Activated CD4-positive, alpha-beta memory T cell treated with anti-CD3 and anti-CD28 coated beads, Interleukin-2, amount 10 ng/mL, durations not matched to agents 7 days and 5 days (primary cell): ENCODE measurements at places on chromosomes 12 and 14. TPM values are rescaled to one million over a fixed set of nuclear protein-coding genes. Genes with fewer than 3 reads are reported as not detected.

The SIX4 gene
- total RNA-seq: 0.96 TPM

GRCh38 chr12:778615-779014 lies 26.2 kb downstream of the WNK1 start:
- peak overlapping the region; percentile 66 for H3K27ac ChIP-seq
- peaks cover 64% of the 10 kb centered on the region for H3K4me1 ChIP-seq
- DNase-seq: no peak

DNA sequence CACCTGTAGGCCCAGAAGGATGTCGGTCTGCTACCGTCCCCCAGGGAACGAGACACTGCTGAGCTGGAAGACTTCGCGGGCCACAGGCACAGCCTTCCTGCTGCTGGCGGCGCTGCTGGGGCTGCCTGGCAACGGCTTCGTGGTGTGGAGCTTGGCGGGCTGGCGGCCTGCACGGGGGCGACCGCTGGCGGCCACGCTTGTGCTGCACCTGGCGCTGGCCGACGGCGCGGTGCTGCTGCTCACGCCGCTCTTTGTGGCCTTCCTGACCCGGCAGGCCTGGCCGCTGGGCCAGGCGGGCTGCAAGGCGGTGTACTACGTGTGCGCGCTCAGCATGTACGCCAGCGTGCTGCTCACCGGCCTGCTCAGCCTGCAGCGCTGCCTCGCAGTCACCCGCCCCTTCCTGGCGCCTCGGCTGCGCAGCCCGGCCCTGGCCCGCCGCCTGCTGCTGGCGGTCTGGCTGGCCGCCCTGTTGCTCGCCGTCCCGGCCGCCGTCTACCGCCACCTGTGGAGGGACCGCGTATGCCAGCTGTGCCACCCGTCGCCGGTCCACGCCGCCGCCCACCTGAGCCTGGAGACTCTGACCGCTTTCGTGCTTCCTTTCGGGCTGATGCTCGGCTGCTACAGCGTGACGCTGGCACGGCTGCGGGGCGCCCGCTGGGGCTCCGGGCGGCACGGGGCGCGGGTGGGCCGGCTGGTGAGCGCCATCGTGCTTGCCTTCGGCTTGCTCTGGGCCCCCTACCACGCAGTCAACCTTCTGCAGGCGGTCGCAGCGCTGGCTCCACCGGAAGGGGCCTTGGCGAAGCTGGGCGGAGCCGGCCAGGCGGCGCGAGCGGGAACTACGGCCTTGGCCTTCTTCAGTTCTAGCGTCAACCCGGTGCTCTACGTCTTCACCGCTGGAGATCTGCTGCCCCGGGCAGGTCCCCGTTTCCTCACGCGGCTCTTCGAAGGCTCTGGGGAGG lies at the start of gene LTB4R:
Gene LTB4R (plus strand): TSS at position 857 of the 959 bp plus-strand sequence. CDS start 4,150 bp downstream, outside the sequence.
- peak within 1 kb of the TSS; percentile 96 for H3K27ac ChIP-seq
- peaks cover 75% of the 10 kb centered on the region for H3K4me1 ChIP-seq
- peak within 1 kb of the TSS; percentile 87 for H3K4me3 ChIP-seq
- peaks cover 69% of the 10 kb centered on the region for H3K36me3 ChIP-seq
- H3K27me3 ChIP-seq: no peaks in the 10 kb centered on the region

DNA sequence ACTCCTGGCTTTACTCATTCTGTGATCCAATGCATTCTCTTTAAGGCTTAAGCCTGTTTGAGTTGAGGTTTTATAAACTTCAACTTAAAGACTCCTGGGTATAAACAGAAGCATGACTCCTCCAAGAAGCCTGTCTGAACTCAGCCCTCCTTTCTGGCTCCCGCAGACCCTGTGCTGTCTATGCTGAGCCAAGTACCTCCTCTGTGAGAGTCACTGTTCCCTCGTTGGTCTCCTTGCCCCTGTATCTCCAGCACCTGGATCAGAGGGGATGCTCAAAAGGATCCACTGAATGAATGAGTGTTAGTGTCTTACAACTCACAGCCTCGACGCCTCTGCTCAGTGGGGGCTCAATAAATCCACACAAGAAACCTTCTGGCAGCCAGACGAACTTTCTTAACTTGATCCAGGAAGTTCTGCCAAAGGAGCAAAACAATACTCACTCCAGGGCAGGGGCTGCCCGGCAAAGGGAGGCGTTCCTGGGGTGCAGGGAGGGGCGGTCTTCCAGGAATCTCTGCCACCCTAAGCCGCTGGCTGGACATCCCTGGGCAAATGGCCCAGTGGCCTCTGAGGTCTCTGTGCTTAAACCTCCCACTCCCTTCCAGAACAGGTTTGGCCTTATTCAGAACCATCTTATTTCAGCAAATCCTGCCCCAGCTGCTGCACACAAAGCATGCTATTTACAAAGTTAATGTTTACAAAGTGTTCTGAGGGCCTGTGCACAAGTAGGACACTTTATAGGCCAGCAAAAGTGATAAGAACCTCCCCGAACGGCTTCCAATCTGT lies 32.9 kb downstream of the MAP1LC3B2 start:
- no peak overlapping the region for H3K4me3 ChIP-seq
- peaks cover 2% of the 10 kb centered on the region for H3K36me3 ChIP-seq
- no peak for DNase-seq
- peaks cover 33% of the 10 kb centered on the region for H3K4me1 ChIP-seq

DNA sequence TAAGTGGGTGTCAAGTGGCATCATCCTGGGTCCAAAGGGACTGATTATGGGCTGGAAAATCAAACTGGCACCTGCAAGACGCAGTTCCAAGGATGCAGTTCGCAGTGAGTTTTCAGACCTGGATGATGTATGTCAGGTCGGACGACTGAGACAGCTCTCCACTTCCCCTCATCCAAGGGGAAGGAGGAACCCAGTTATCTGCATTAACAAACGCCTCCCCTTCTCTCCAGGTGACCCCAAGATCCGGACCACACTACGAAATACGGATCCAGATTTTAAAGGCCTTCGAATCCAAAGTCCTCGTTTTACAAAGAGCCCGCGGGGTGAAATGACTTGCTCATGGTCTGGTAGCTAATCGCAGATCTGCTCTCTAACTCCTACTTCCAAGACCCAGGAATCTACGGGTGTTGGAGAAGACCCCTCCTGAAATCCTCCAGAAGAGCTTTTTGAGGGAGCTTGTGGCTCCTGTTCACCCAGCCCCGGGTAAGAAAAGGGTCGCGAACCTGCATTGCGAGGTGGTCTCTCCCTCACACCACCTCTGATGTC lies 460 bp upstream of the SYNE2 start:
- H3K27me3 ChIP-seq: peaks cover 8% of the 10 kb centered on the region
- peak overlapping the region; percentile 97 for H3K4me3 ChIP-seq
- DNase-seq: no peak
- peaks cover 39% of the 10 kb centered on the region for H3K4me1 ChIP-seq

DNA sequence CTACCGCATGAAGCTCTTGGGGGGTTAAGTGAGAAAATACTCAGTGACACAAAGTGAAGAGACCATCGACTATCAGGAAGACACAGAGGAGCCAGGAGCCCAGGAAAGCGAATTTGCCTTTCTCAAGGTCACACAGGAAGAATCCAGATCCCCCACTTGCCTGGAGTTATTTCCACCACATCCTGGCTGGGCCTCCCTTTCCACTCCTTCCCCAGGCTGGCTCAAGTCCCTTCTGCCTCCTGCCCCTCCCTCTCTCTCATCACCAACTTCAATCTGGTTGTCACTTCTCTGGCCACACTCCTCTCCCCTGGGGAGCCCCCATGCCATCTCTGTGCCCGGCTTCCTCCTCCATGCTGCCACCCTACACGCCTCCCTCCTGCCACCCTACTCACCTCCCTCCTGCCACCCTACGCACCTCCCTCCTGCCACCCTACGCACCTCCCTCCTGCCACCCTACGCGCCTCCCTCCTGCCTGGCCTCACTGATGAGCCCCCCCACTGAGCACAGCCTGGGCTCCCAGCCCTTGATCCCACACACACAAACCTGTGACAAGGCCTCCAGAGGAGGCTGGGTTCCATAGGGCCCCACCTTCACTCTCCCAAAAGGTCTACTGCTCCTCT lies 6.3 kb downstream of the SCNN1A start:
- H3K36me3 ChIP-seq: no peaks in the 10 kb centered on the region
- DNase-seq: no peak
- H3K27ac ChIP-seq: no peak overlapping the region
- no peak overlapping the region for H3K4me3 ChIP-seq
- H3K4me1 ChIP-seq: peaks cover 40% of the 10 kb centered on the region

- no peaks in the 10 kb centered on the region for H3K27me3 ChIP-seq
- peak overlapping the region; percentile 37 for H3K27ac ChIP-seq
- peak; percentile 70 for DNase-seq
- no peak overlapping the region for H3K4me3 ChIP-seq
- H3K4me1 ChIP-seq: peaks cover 88% of the 10 kb centered on the region
Measured at GRCh38 chr14:101843665-101844064, 82.2 kb downstream of the PPP2R5C start.

- peaks cover 15% of the 10 kb centered on the region for H3K27me3 ChIP-seq
- H3K4me1 ChIP-seq: peaks cover 4% of the 10 kb centered on the region
- no peak overlapping the region for H3K4me3 ChIP-seq
- DNase-seq: no peak
- no peaks in the 10 kb centered on the region for H3K36me3 ChIP-seq
- no peak overlapping the region for H3K27ac ChIP-seq
Measured at GRCh38 chr14:30550335-30550734, 8.6 kb upstream of the G2E3 start.
